ENCODE measurements at places on chromosomes 11 and 22.

- no peak for DNase-seq
Observed at GRCh38 chr11:61535998-61536675, 27.6 kb downstream of the LRRC10B start.

DNA sequence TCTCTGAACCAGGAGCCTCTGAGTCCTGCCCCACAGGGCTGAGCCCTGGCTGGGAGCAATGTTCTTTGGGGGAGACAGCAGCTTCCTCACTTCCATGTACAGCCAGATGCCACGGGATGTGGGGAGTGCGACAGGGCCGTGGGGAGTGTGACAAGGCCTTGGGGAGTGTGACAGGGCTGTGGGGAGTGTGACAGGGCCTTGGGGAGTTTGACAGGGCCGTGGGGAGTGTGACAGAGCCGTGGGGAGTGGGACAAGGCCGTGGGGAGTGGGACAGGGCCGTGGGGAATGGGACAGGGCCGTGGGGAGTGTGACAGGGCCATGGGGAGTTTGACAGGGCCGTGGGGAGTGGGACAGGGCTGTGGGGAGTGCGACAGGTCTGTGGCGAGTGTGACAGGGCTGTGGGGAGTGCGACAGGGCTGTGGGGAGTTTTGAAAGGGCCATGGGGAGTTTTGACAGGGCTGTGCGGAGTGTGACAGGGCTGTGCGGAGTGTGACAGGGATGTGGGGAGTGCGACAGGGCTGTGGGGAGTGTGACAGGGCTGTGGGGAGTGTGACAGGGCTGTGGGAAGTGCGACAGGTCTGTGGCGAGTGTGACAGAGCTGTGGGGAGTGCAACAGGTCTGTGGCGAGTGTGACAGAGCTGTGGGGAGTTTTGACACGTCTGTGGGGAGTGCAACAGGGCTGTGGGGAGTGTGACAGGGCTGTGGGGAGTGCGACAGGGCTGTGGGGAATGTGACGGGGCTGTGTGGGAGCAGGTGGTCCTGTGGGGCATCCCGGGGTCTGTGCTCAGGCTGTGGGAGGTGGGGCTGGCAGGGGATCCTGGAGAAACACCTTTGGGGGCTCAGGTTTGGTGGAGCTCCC, 6.6 kb upstream of the KRTAP5-6 start:
- no peak for DNase-seq

- DNase-seq: no peak
Observed at GRCh38 chr22:46776876-46777608, 14.6 kb downstream of the TBC1D22A start.

DNA sequence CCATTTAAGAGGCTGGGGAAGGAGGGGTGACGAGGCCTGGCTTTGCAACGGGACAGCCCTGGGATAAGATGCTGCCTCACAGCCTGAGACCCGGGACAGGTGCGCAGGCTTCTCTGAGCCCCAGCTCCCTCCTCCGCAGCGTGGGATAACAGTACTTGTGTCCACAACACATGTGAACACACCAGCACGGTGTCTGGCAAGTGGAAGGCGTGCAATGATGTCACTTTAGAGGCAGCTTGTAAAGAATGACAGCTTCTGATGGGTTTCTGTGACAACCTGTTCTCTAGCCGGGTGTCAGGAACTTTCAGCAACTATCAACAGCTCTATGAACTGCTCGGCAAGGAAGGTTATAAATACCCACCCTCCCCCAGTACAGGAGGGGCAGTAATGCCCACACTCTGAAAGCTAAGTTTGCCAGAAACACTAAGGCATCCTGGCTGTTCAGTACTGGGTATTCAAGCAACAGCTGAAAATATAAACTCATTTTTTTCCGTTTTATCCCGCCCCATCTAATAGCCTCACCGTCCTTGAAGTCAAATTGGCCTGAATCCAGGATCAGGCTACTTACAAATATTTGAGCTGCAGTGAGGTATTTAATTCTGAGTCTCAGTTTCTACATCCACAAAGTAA, 59.7 kb downstream of the MYH9 start:
- peak; percentile 67 for DNase-seq

GRCh38 chr11:93051186-93051585, 81.7 kb downstream of the MTNR1B start:
- no peak for DNase-seq

DNA sequence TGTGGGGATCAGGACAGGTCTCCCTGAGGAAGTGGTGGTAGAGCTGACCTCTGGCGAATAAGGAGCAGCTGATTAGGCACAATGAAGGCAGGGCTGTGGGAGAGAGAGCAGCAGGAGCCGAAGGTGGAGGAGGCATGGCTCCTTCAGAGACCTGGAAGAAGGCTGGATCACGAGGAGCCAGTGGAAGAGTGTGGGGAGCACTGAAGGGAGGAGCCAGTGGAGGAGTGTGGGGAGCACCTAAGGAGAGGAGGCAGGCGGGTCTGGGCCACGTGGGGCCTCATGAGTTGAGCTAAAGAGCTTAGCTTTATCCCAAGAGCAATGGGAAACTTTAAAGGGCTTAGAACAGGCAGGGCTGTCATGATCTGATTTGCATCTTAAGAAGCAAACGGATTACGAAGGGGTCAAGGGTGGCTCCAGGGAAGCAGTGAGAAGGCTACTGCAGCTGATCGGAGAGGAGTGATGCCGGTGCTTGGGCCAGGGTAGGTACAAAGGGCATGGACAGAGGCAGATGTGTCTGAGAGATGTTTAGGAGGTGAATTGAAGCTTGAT, 44.9 kb upstream of the EIF3D start:
- DNase-seq: no peak

- no peak for DNase-seq
Observed at GRCh38 chr22:37601540-37602442, 6.8 kb upstream of the GGA1 start.

DNA sequence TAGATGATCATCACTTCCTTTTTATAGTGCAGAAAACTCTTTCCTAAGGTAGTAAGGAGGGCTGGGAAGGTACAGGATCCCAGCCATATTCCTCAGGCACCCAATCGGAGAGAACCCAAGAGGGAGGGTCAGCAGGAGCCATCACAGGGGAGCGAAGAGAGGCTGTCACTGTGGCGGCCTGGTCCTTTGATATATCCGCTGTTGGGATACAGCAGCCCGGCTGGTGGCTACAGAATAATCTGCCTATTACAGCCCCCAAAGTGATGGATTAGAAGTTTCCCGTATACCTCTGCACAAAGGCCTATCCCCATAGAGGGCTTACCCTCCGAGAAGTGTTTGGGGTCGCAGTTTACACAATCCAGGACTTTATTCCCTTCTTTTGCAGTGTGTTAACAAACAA, 48.5 kb downstream of the OR4D9 start:
- DNase-seq: no peak

DNA sequence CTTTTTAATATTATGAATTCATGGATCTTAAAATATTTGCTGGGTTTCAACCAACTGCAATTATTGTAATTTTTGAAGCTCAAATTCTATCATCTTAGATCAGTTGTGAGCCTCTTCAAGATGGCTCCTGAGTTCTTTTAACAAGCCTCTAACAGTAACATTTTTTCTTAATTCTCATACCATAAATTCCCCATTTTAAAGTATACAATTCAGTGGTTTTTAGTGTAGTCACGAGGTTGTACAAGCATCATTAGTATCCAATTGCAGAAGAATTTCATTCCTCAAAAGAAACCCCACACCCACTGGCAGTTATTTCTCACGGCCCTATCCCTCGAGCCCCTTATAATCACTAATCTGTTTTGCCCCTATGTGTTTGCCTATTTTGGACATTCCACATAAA, 270.8 kb downstream of the SBF2 start:
- no peak for DNase-seq

DNA sequence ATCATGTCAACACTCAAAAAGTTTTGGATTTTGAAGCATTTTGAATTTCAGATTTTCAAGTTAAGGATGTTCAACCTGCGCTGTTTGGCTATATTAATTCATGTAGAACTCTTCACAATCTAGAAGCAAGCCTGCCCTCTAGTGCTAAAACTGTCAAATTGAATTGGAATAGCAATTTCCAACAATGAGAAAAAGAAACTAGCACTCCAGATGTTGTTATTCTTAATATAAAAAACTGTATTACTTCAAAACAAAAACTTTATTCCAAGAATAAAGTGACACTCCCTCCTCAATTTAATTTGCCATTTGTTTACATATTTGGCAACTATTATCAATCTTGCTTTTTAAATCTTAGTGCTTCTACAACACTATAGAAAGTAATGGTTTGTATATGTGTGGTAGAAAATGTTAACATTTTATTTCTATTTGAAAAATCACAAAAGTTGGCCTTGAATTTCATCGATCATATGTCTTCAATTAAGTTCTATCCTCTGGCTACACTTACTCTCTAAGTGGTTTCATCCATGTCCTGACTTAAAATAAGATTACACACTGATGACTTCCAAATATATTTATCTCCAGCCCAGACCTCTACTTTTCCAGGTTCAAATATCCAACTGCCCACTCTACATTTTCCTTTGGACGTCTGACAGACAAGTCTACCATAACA, 36.6 kb downstream of the DCUN1D5 start:
- no peak for DNase-seq

DNA sequence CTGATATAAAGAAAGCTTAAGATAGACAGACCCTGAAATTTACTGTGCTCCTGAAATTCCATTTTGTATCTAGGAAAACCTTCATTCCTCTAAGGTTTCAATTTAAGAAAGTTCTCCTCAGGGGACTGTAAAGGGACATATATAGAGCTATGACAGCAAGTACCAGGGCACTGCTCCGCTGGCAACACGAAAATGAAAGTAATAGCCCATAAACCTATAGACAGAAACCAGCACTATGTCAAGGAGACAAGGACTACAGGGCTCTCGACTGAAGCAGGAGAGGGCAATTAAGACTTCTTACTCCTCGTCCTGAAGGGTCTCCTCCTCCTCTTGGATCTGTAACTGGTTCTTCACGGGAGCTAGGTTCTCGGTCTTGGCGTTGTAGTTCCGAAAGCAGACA, 6.9 kb downstream of the FEZ1 start:
- no peak for DNase-seq

DNA sequence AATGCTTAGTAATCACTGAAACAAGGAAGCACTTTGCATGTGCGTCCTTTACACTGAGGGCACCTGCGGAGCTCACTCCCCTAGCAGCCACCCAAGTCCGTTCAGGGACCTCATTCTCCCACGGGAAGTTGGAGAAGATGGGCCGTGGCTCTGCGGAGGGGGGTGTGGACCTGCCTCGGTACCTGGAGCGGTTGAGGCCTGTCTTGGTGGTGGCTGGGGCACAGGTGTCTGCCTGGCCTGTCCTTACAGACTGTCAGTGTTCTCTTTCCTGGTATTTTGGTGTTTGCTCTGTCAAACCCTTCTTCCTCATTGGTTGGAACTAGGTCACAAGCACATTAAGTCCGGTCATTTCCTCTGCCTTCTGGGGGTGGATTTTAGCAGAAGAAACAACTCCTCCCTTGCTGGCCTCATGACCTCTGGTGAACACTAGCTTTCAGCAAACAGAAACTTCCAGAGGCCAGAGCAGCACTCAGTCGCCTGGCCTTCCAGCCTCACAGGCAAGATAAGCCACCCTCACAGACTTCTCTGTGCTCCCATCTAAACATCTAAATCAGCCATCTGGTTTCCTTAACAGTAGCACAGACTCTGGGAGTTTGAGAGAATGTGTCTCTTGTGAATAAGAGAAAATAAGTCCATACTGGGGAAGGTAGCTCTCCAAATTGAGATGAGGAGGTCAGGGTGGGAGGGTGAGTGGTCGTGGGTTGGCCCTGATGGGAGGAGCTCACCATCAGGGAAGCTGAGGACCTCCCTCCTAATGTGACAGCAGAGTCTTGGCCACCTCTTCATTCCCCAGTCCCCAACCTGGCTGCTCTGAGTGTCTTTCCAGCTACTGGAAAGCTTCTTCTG, 8.6 kb downstream of the SNAP29 start:
- DNase-seq: no peak

DNA sequence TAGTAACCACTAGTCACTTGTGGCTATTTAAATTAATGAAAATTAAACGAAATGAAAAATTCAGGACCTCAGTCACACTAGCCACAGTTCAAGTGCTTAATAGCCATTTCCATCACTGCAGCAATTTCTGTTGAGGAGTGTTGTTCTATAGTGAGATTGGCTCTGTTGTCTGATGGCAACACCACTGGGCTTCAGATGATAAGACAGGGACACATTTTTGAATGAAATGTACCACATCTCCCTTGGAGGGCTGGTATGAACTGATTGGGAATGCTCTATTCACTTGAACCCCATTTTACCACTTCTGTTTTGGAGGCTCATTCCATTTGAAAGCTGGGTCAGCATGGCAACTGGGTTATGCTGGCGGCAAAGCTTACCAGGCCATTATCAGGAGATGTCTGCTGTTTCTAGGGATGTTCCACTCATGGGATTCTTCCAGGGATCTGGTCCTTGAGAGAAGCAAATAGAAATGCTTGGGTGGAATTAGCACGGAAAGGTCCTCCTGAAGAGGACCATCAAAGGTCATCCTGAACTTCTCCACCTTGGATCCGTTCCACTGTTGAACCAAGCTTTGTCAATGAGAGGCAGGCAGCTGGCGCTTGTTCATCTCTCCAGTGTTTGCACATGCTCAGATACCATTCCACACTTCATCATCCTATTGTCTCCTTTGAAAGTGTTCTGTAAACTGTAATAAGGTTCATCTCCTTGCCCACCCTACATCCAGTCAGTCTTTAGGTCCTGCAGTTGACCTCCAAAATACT, 7.6 kb downstream of the AMOTL1 start:
- no peak for DNase-seq

DNA sequence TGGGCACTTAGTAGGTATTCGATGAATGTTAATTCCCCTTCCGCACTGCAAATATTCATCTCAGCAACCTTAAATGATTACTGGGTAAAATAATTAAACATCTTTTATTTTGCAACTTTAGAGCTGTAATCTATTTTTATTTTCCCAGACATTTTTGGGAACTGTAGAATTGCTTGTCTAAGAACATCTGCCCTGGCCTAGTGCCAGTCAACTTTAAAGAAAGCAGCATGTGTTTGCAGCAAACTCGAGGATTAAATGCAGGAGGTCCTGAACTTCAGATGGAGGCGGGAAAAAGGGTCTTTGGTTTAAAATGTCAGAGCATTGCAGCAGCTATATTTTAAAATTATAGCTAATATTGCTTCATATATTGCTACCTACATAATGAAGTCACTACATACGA, 190.0 kb downstream of the PGR start:
- DNase-seq: no peak

- DNase-seq: no peak
Observed at GRCh38 chr11:1779806-1780699, 16.3 kb upstream of the CTSD start.

- no peak for DNase-seq
Observed at GRCh38 chr22:35732116-35732515, 14.4 kb downstream of the APOL5 start.

- no peak for DNase-seq
Observed at GRCh38 chr11:107203656-107204055, 185.4 kb upstream of the GUCY1A2 start.

GRCh38 chr11:92168936-92169335, 55.7 kb upstream of the FAT3 start:
- no peak for DNase-seq

GRCh38 chr11:55920537-55920936, 6.2 kb upstream of the OR5W2 start:
- DNase-seq: no peak

Measured in anterior cingulate cortex (tissue), 58 donors.